GM18507 (cell line): ENCODE measurements at places on chromosomes 5 and 9.

DNA sequence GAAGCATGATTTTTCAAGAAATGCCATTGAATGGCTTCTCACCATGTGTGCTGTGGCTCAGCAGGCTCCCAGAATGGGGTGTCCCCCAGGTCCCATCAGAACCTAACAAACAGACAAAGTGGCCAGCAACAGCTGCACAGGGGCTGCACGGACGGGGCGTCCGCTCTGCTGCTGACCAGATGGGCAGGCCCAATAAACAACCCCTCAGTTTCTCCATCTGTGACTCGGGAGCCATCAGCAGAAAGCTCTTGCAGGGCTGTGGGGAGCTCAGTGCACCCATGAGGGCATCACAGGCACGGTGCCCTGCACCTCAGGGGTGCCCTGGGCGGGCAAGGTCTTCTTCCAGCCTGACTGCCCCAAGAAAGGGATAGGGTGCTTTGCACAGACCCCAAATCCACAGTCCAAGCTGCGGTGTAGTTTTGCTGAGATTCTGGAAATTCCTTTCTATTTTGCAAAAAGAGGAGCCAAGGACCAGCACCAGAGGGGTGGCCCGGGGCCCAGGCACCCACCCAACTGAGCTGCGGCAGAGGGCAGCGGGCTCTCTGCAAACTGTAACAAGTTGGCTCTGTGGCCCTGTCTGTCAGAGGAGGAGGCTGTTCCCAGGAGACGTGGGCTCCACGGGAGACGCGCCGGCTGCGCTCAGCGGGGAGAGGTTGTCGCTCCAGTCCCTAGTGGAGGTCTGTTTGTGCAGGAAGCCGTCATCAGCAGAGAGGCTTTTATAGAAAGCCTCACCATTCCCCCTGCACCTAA, 138.7 kb upstream of the PPP1R26 start:
- DNase-seq: no peak

DNA sequence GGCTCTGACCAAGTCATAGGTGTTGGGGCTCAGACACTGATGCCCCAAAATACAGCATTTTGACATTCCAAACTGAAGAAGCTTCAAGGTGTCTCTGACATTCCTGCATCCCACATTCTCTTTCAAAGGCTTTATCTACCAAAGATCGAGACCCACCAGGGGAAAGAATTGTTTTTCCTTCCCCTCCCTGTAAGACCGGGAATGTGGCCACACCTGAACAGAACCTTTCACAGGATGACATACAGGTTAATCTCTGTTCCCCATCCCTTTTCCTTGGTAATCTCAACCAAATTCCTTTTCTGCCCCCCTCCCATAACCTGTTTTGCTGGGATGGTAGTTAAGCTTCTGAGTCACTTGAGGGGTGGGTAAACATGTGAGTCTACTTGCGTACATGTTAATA, 72.3 kb downstream of the IQGAP2 start:
- no peak for DNase-seq

GRCh38 chr5:126988021-126988569, 42.3 kb downstream of the MARCHF3 start:
- no peak for DNase-seq

DNA sequence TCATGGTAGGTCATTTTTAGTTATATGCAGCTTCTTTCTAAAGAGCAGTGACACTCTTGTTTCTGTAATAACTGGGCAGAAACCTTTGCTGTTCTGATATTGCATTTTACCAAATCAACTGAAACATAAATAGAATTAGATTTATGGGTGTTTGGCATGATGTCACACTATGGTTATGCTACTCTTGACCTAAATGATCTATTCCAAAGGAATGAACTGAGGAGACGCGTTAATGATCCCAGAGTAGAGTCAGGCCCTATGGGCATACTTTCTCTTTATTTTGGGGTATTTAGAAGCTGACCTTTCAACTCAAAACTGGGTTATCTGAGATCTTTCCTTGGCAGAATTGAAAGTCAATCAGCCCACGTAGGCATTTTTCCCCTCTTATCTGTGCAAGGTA, 146.8 kb upstream of the ADAMTSL1 start:
- no peak for DNase-seq

DNA sequence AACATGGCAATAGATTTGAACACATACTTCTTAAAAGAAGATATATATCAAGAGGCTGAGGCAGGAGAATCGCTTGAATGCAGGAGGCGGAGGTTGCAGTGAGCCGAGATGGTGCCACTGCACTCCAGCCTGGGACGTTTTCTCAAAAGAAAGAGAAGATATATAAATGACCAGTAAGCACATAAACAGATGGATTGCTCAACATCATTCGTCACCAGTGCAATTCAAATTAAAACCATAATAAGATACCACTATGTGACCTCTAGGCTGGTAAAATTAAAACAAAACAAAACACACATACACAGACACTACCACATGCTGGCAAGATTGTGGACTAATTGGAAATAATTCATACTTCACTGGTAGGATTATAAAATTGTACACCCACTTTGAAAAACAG, 5.3 kb upstream of the TXN start:
- DNase-seq: no peak

DNA sequence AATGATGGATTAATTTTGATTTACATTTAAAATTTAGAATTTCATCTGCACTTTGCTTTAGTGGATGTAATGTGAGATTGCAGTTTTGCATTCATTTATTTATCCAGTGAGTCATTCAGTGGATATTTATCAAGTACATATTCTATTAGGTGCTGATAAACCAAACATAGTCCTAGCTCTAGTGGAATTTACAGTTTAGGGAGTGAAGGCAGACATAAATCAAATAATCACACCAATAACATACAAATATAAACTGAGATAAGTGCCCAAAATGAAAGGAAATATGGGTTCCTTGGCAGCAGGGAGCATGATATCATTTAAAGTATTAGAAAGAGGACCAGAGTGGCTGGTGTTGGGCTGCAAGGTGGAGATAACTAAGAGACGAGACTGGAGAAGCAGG, 14.7 kb upstream of the NIPBL start:
- DNase-seq: no peak

- DNase-seq: no peak
Measured at GRCh38 chr5:159601216-159601615, 270.9 kb upstream of the IL12B start.

GRCh38 chr5:1033606-1034420, 25.2 kb downstream of the NKD2 start:
- DNase-seq: no peak
